ENCODE measurements at places on chromosomes 7 and 10. TPM values are rescaled to one million over a fixed set of nuclear protein-coding genes. Genes with fewer than 3 reads are reported as not detected.

DNA sequence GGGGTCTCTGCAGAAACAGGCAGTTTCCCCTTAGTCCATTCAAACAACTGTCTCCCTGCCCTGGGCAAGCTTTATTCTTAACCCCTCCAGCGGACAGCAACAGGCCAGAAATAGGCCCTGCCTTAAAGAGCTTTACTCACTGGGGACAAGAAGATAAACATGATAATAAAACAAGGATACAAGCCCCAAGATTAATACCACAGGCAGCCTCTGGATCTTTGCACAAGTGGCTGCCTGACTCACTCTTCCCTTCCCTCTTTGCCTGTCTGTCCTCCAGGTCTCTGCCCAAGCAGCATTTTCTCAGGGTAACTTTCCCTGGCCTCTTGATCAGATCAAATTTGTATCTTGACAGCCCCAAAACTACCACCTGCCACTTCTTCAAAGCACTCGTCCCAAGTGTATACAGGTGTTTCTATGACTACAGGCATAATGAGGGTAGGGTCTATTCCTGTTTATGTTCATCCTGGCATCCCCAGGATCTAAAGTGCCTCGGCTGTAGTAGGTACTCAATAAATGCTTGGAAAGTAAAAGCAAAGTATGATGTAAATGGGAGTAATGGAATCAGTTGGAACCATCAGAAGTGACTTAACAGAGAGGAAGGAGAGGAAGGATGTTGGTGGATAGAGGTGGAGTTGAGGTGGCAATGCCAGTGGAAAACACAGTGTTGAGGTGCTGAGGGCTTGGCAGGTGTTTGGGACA, 7.0 kb upstream of the CAMK2G start:
- DNase-seq: no peak

DNA sequence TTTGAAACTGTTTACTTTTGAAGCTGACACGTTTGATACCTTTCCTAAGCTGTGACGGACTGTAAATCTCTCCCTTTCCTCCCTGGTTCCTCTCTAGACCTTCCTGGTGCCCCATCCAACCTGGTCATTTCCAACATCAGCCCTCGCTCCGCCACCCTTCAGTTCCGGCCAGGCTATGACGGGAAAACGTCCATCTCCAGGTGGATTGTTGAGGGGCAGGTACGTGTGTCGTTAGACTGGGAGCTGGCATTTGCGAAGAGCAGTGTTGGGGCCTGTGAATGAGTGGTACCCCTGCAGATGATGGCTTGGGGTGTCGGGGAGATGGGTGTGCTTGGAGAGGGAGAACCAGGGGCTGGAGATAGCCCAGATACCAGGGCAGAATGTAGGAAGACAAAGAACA, 602.7 kb upstream of the FOXK1 start:
- DNase-seq: no peak

GRCh38 chr7:47181746-47182361, 400.1 kb downstream of the TNS3 start:
- DNase-seq: no peak

DNA sequence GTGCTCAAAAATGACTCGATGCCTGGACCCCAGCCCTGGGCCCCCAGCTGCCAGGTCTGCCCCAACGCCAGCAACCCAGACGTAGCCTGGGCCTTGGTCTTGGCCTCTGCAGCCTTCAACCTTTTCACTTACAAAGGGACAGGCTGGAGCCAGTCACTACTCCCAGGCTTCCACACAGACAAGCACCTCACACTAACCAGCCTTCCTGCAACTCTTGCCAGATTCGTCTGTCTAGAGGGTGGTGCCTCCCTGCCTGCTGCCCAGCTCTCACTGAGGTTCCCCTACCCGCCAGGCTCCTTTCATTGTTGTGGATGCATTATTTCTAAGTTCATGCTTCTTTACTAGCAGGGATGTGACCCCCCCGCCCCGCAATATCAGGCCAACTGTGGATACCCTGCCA, 56.3 kb downstream of the NUDCD3 start:
- no peak for DNase-seq

GRCh38 chr7:130996833-130997231, 262.8 kb upstream of the KLF14 start:
- DNase-seq: no peak

DNA sequence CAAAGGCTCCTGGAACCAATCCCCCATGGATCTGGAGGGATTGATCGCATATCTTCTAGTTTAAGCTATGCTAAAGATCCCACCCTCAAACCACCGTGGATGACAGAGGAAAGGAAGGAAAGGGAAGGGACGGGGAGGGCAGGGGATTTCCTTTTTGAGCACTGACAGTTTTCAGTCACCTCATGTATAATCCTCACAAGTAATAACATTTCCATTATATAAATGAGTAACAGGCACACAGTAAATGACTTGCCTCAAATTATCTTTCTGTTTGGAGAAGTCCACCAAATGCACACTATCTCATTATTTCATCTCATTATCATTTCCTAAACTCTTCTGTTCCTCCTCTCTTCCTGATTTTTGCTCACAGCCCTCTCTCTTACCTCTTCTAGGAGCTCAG, 127.1 kb upstream of the AOAH start:
- DNase-seq: no peak

DNA sequence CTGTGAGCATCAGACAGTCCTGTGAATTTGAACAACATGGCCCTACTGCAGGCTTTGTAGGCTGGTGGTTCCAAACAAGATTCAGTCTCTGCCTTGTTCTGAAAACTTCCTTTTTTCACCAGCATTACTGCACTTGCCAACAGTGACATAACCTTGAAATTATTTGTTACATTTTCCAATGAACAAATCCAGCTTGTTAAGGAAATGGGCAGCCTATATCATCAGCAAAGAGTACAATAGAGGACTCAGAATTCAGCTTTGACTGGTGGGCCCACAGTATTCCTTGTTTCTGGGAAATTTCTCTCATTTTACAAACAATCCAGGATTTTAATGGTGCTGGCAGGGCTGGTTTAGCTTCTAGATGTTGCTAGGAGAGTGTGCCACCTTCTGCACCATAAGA, 703.7 kb upstream of the FZD8 start:
- no peak for DNase-seq

GRCh38 chr7:85185424-85186082, 1.3 kb downstream of the SEMA3D start:
- DNase-seq: peak; percentile 15

GRCh38 chr7:81284576-81284975, 365.7 kb upstream of the SEMA3C start:
- no peak for DNase-seq

GRCh38 chr7:7772397-7772821, 54.0 kb upstream of the RPA3 start:
- DNase-seq: no peak

GRCh38 chr7:111085356-111085755, 5.6 kb upstream of the LRRN3 start:
- DNase-seq: no peak

DNA sequence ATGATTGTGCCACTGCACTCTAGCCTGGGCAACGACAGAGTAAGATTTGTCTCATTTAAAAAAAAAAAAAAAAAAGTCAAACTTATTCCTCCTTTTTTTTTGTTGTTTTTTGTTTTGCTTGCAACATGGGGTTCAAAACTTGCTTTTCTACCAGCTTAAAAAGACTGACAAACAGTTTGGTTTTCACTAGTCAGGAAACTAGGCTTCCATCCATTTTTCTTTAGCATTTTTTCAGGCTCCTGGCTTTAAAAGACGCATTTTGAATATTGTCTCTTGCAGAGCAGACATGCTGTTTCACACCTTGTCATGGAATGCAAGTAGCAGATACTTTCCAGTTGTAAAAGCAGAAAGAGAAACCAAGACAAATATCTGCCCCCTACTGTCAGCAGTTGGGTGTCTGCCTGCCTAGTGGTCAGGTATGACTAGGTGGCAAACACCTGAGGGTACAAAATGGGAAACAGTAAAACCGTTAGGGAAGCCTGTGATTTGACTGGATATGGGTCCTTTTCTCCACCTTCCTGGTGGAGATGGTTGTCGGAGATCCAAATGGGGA, 139.9 kb downstream of the CCDC71L start:
- no peak for DNase-seq

DNA sequence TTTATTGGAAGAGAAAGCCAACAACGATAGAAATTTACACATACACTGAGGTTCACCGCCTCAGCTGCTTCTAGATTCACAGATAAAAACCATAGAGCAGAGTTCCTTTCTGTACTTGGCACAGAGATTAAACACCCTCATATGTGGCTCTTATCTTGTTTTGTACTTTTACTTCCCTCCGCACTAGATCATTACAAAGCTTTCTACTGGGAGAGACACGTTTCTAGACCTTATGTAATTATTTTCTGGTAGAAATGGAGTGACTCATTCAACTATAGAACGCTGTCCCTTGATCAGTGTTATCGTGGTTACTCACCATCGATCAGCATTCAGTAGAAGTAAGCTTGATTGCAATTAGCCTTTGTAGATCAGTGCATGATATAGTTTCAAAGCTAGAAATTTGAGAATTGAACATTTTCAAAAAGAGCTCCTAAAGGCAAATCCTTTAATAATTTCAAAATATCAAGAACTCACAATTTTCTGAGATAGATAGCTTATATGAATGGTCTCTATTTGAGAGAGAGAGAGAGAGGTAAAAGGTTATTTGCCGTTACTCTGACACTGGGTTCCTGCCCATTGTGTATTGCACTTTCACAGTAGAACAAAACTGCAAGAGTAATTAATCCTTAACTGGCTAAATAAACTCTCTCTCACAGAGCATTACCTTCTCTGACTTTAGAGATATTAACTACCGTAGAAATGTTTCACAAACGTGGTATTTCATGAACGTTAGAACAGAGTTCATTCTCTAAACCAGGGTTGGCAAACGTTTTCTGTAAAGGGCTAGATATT, 26.1 kb upstream of the DNAJC1 start:
- no peak for DNase-seq

- DNase-seq: no peak
Measured at GRCh38 chr10:95716866-95717265, 23.1 kb upstream of the TCTN3 start.

- no peak for DNase-seq
Measured at GRCh38 chr7:25726781-25727311, 425.2 kb upstream of the NFE2L3 start.

- no peak for DNase-seq
Measured at GRCh38 chr7:140049339-140050024, 13.3 kb downstream of the PARP12 start.

GRCh38 chr7:71404726-71405345, 272.9 kb downstream of the GALNT17 start:
- DNase-seq: no peak

DNA sequence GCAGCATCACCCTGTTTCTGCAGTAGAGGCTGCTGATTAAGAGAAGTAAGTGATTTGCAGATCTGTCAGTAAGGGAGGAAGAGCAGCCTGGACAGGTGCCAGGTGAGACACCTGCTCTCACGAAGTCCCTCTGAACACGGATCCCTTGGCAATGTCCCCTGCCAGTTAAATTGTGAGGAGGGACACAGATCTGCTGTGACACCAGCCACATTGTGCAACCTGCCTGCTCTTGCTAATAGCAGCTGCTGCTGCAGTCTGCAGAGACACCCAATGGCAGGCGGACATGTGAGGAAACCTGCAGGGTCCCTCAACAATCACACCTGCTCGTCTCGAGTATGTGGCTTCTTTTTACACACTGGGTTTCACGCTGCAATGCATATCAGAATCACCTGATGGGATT, 31.9 kb downstream of the ANXA11 start:
- no peak for DNase-seq

GRCh38 chr10:47152861-47153349, 147.1 kb upstream of the GDF10 start:
- DNase-seq: no peak

GRCh38 chr7:2477447-2478398, 1.5 kb upstream of the GRIFIN start:
- peak; percentile 66 for DNase-seq

- no peak for DNase-seq
Measured at GRCh38 chr10:67803588-67804394, 34.2 kb downstream of the DNAJC12 start.

Gene HOGA1
- total RNA-seq: not detected

Gene SPDYE2
- not detected for total RNA-seq

Gene EPDR1
- total RNA-seq: 0.22 TPM

Gene H2BK1
- total RNA-seq: 1.8 TPM

Gene PALD1
- total RNA-seq: 2.4 TPM

Gene ITIH2
- not detected for total RNA-seq

Gene POLR2J2
- 29.2 TPM for total RNA-seq

Gene SAP25
- 13.8 TPM for total RNA-seq

Gene NKX1-2
- total RNA-seq: not detected

Gene NEUROD6
- total RNA-seq: not detected

Gene IQUB
- total RNA-seq: 0.11 TPM

Gene SEMA3C
- not detected for total RNA-seq

Gene VENTX
- 0.13 TPM for total RNA-seq
